ENCODE measurements at places on chromosomes 1 and 21. TPM values are rescaled to one million over a fixed set of nuclear protein-coding genes. Genes with fewer than 3 reads are reported as not detected.

NECTIN4 gene
- total RNA-seq, result 2.4 TPM

PAPPA2 gene
- not detected for total RNA-seq

KRTCAP2 gene
- total RNA-seq, result 223 TPM

FCRL2 gene
- not detected for total RNA-seq

GRCh38 chr1:31371121-31371959 lies 1.5 kb downstream of the FABP3 start:
- peak; percentile 26 for DNase-seq

DNA sequence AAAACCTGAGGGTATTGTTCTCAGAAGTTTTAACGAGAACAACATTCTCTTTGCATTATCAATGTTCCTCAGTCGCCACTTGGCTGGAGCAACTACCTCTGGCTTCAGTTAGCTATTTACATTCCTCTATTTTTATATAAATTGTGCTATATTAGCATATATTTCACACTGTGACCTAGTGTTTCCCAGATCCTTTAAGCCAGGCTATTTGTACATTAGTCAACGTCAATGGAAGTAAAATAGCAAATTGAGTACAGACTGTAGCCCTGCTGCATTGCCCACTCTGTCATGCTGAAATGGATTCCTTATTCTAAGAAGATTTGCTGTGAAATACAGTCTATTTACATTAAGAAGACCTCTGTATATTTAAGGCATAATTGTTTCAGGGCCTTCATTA lies 213.8 kb downstream of the ROR1 start:
- no peak for DNase-seq

DNA sequence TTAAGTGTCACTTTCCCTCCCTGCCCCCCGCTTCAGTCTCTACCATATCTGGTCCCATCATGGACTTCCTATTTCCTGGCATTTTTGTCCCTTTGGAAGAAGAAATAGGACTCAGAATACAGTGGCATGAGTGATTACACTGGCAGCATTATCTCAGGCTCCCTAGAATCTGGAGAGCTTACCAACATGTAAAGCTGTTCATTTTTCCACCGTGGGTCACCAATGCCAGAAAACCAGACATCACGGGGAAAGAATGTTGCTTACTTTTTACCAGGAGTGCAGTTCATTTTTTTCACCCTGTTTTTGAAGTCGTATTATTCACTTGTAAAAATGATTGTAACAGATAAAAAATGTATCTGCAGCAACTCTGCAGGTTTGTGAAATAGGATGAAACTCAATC lies 44.8 kb downstream of the BACH1 start:
- DNase-seq, result no peak

DNA sequence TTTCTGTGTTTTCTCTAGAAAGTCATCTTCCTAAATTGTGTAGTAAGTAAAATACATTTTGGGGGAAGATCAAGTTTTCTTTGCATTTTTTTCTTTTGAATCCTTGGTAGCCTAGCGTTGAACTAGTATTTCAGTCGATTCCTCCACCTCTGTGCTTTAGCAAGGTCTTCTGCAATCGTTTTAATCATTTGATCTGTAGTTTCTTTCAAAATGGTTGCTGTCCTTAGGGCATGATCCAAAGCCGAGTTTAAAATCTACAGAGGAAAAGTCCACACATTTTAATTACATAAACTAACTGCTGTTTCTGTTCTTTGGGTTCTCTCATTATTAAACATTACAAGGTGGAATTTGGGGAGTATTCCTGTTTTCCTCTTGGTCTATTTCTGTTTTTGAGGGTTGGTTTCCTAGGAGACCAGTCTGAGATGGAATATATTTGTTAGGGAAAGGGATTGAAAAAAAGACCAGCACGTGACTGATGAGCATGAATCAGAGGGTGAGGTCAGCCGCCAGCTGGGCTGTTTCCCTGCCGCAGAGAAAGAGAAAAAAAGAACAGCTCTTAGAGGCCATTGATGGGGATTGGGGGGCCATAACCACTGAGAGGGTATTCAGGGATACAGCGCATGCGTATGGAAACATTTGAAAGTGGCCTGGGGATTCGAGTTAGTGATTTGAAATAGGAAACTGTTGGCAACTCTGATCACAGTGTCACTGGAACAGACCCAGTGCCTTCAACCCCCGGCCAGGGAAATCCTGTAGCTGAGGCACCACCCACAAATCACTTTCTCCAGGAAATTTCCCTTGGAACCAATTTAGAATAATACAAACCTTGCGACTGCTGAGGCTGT lies 40.6 kb downstream of the AKNAD1 start:
- DNase-seq, result peak; percentile 88

- no peak for DNase-seq
These were observed 367.1 kb downstream of the TTLL7 start for GRCh38 chr1:83631851-83632250.

- peak; percentile 58 for DNase-seq
These were observed 495 bp upstream of the NTRK1 start for GRCh38 chr1:156860113-156860627.

GRCh38 chr1:19818324-19818723 lies 3.2 kb upstream of the RNF186 start:
- DNase-seq, result no peak

DNA sequence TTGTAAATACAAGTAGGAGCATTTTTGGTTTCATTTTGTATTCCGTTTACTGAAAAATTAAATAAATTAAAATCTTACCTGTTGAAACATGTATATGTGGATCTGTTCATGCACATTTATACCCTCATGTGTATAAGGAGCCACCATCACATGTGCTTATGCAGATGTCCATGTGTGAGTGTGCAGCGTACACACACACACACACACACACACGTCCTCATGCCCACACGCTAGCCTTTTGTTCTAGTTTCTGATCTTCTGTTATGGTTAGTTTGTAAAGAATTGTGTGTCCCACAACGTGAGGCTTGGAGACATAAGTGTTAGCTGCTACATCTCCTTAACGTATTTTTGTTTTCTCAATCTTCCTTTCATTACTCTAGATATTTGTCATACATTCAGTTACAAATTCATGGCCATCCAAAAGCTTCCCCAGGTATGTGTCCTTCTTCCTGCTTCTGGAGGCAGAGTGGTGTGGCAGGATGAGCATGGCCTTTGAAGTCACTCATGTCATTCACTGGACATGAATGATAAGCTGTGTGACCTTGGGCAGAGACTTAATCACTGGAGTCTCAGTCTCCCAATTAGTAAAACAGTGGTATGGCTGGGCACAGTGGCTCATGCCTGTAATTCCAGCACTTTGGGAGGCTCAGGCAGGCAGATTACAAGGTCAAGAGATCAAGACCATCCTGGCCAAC lies 54.6 kb downstream of the TENT5C start:
- no peak for DNase-seq

DNA sequence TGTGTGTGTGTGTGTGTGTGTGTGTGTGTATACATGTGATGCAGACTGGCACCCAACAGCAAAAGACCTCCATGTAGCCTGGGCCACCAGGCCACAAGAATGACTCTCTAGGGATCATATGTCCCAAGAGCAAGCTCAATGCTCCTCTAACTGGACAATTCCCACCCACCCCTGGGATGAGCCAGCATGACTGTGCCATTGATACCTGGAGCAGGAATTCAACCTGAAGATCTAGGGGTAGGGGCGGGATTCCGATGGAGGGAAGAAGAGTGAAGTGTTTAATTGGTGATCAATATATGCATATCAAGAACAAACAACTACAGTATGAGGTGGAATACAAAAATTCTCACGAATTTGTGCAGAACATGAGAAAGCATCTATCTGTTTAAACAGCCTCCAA lies 136.2 kb downstream of the PSMG1 start:
- DNase-seq, result no peak

- peak; percentile 69 for DNase-seq
These were observed 39.0 kb upstream of the CADM3 start for GRCh38 chr1:159132271-159132881.

DNA sequence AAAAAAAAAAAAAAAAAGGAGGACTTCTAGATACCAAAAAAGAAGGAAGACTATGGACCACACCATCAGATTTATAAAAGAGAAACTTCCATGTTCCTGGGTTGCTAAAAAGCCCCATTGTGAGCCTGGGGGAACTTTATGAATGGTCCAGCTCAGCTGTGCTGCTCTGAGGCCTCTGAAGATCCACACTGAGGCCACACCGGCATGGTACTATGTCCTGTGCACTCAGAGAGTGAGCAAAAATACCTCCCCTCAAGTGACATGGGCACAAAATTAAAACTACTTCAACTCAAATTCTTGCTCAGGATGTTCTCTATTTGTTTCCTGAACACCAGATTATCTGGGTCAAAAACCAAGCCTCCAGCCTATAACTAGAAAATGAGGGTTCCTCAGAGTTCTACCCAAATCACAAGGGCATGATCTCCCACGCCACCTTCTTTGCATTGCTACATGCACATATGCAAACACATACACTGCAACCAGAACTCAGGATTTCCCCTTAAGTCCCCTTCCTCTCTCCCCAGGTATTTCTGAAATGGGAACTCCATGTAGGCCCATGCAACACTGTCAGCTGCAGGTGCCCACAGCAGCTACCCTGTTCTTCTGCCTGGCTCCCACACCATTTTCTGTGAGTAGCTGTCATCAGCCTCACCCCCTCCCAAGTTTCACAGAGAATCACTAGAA lies 94.4 kb downstream of the SH3GLB1 start:
- DNase-seq, result no peak

DNA sequence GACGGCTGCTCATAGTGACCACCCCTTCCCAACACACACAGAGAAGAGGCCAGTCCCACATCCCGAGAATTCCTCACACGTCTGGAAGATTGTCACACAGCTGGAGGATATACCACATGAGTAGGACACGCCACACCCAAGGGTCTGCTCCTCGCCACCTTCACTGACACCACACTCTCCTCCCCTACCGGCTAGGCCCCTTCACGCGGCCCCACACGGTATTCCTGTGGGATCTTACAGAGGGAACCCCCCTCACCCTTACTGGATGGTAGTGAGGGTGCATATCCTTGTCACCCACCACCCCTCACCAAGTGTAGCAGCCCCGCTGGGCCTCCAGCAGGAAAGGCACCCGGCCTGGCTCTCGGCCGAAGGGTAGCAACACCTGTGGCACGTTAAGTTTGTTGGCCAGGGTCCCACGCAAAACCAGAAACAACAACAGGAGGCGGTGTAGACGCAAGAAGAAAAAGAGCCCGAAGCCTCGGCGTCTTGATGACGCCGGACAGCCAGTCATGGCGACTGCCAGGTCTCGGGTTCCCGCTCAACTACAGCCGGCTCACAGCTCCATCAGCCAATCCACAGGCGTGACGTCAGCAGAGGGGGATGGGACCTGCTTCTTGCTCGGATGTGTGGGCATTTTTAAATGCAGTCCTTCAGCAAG lies at the start of gene NUP210L:
TSS of gene NUP210L (minus strand) at position 540 of the 658 bp plus-strand sequence.
- DNase-seq, result peak; percentile 16

GRCh38 chr1:150221552-150221951 lies 14.4 kb downstream of the ANP32E start:
- DNase-seq, result peak; percentile 74

DNA sequence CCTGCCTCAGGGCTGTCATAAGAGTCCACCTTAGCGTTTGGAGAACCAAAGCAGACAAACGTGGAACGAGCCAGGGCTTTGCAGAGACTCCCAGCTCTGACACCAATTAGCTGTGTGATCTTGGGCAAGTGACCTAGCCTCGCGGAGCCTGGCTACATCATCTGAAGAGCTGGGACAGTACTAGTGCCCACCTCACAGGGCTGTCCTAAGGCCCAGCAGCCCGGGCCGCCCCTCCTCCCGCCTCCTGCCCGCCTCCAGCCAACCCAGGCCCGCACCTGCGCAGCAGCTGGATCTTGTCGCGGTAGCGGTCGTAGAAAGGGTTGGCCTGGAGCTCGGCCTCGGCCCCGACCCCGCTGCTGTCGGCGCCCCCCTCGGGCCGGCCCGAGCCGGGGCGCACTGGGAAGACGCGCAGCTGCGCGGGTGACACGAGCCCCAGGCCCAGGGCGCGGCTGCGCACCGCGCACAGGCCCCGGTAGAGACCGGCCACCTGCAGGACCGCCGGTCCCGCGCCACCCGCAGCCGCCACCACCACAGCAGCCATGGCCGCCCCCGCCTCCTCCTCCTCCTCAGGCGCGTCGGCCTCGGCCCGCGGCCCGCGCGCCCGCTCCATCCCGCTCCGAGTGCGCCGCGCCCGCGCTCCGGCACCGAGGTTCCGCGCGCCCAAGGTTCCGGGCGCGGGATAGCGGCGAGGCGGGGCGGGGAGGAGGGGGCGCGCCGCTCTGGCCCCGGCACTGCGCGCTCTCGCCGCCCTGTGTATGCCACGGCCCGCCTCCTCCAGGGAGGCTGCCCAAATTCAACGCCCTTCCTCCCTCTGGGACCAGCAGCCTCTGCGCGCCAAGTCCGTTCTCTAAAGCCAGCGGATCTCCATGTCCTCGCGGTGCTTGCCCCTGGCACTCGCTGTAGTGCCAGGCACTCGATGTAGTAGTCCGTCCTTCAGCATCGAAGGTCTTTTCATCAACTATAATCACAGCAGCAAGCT lies at the start of gene ATPAF1:
TSS of gene ATPAF1 (minus strand) at position 583 of the 979 bp plus-strand sequence. CDS start at position 541, 42 bp downstream.
- peak; percentile 79 for DNase-seq

GRCh38 chr1:207397525-207397926 lies 56.6 kb upstream of the CR2 start:
- DNase-seq, result no peak

GRCh38 chr1:213987422-213987926 lies 299 bp upstream of the PROX1 start:
- DNase-seq, result peak; percentile 94

Measured in G401 (cell line).